CD4-positive, alpha-beta memory T cell (primary cell): ENCODE measurements at places on chromosomes 1 and 21. TPM values are rescaled to one million over a fixed set of nuclear protein-coding genes. Genes with fewer than 3 reads are reported as not detected.

DNA sequence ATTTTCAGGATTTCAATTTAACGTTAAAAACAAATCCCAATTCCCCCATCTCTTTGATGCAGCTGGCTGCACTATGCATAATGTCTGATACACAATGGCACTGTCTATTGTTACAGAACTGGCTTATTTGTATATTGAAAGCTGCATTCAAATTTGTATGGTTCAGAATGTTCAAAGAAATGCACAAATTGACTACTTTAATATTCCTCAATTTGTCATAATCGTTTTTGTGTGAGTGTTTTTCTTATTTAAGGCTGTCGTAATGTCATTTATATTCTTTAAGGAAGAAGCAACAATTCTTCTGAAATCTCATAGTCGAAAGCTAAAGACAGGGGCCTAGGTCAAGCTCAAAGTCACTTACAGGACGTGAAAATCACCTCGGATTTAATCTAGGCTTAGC lies 341.4 kb upstream of the ZRANB2 start:
- DNase-seq = no peak

DNA sequence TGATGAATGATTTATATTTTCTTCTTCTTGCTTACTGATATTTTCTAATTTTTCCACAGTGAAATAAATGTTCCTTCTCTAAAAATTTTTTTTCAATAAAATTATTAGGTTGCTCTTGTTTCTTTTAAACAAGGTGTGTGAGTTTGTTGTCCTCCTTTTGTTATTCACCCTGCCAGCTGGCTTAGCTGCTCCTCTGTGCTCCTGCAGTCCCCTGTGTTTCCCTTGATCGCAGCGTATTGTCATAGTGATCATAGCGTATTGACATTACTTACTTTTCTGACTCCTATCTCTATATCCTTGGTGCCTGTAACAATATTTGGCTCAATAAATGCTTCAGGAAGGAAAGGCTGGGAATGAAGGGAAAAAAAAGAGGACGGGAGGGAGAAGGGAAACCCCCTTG lies 24.9 kb upstream of the PODN start:
- DNase-seq = no peak

Gene ZFP69
- 3.3 TPM for total RNA-seq

DNA sequence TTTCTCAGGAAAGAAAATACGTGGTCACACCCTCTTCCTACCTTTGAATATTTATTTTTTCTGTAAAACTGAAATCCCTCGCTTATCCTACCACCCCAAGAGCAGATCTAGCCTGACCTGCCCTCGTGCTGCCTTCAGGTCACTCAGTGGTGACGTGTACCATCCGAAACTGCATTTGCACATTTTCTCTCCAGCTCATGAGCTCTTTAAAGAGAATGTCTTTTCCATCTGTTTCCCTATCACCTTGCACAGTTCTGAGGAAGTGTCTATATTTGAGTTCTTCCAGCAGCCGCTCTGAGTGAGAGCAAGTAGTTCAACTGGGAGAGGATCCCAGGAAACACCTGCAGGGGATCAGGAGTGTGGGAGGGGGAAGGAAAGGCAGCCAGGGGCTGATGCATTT lies 91.7 kb downstream of the OMA1 start:
- DNase-seq = no peak

DNA sequence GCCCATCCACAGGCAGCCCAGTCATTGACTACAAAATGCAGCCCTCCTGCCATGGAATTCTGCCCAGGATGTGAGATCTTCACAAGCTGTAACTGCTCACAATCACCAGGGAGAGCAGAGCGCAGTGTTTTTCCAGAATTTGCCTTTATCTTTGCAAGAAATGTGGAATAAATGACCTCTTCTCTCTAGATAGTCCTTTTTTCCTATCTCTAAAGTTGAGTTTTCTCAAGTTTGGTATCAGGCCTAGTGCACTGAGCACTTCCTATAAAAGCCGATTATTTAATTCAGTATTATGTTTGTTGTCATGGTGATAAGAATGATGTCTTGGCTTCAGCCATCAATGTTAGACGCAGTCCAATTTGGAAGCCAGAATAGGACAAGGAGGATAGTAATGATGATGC lies 246.9 kb upstream of the IRF2BP2 start:
- DNase-seq = no peak

Gene MTF1
- total RNA-seq = 30.1 TPM

Gene RGS18
- total RNA-seq = 1.6 TPM

DNA sequence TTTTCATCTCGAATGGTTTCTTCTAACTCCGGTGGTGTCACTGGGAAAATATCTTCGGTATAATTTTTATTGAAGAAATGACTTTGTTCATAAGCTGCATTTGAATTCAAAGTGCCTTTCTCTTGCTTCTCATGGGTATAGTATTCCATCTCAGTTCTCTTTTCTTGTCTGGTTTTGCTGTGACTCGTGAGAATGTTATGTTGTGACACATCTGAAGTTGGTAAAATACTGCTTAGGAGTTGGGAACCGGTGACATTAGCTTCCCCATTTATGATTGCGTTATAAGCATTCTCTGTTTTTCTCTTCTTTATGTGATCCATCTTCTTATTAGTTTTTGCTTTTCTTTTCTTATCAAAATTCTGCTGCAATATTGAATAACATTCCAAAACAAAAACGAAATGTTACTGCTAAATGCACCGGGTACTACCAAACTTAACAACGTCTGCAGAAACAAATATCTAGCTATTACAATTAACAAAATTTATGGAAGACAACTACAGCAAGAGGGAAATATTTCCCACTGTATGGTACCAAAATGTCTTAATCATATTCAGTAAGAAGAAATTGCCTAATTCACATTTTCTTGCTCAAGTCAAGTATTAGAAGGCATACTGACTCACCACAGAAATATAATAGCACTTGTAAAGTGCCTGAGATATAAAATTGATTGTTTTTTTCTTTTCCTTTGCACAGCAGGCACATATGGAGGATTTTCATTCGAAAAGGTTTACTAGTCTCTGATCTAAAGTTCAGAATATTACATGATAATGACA lies 15.5 kb downstream of the LRIF1 start:
- no peak for DNase-seq

Gene PLEKHN1
- total RNA-seq = 2.9 TPM

- no peak for DNase-seq
These were observed 241.4 kb downstream of the HHAT start for GRCh38 chr1:210570116-210570515.

DNA sequence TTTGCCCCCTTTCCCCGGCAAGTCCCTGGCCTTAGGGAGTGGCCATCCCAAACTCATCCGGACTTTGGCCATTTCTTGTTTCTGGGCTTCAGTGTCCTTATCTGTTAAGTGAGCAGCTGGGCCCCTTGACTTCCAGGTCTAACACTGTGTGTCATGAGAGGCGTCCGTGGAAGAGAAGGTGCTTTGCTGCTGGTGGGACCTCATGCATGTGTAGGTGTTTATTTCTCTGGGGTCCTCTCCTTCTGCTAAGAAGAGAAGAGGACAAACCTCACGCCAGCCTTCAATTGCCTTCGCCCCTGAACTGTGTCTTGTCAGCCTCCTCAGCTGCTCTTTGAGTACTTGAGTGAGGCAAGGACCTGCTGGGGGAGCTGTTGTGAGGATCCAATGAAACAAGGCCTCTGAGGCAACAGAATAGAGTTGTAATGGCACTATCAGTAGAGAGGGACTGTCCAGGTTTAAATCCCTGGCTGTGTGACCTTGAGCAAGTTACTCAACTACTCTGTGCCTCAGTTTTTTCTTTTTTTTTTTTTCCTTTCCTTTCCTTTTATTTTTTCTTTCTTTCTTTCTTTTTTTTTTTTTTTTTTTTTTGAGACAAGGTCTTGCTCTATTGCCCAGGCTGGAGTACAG lies 72.5 kb downstream of the RUNX3 start:
- DNase-seq = no peak

Gene HCRTR1
- total RNA-seq = not detected

- no peak for DNase-seq
These were observed 145.2 kb downstream of the TNR start for GRCh38 chr1:175597969-175598765.

Gene IGSF5
- total RNA-seq = not detected

DNA sequence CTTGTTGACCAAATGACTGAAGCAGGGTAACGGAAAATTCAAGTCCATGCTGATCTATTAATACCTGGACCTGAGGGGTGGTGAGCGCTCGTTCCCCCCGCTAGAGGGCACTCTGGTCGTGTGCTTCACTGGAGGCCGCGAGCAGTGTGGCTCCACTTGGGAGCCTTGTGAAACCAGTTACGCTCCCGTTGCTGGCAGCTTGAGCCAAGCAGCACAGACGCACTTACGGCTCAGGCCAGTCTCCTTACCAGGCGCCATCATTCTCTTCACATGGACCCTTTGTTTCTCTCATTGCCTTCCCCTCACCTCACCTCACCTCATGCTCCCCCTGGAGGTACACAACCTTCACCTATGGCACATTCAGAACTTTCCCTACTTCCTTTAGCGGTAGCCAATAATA lies 49.7 kb upstream of the TSPAN2 start:
- DNase-seq = peak; percentile 57

DNA sequence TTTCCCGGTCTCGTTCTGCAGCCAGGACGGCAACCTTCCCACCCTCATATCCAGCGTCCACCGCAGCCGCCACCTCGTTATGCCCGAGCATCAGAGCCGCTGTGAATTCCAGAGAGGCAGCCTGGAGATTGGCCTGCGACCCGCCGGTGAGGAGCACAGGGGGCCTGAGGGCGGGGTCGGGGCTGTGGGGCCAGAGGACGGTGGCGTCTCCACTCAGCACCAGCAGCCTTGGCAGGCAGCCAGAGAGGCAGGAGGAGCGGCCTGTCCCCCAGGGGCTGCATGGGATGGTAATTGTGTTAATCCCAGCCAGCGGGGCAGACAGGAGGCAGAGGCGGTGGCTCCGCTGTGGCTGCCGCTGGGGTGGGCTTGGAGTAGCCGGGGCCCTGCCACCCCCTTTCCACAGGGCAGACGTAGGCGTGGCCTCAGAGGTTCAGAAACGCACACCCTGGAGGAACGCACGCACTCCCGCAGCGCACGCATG lies 12.1 kb downstream of the SAMD11 start:
- DNase-seq = no peak
